ENCODE measurements at places on chromosomes 4 and X.

DNA sequence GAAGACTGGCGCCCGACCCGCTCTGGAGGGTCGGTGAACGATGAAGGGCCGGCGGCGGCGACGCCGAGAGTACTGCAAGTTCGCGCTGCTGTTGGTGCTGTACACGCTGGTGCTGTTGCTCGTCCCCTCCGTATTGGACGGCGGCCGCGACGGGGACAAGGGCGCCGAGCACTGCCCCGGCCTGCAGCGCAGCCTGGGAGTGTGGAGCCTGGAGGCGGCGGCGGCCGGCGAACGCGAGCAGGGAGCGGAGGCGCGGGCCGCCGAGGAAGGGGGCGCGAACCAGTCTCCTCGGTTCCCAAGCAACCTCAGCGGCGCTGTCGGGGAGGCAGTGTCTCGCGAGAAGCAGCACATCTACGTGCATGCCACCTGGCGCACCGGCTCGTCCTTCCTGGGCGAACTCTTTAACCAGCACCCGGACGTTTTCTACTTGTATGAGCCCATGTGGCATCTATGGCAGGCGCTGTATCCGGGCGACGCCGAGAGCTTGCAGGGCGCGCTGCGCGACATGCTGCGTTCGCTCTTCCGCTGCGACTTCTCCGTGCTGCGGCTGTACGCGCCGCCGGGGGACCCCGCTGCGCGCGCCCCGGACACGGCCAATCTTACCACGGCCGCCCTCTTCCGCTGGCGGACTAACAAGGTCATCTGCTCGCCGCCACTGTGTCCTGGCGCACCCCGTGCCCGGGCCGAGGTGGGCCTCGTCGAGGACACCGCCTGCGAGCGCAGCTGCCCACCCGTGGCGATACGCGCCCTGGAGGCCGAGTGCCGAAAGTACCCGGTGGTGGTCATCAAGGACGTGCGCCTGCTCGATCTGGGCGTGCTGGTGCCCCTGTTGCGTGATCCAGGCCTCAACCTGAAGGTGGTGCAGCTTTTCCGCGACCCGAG is 568 bp downstream of the CHST7 start:
- peak; percentile 39 for DNase-seq

- DNase-seq: no peak
Observed at GRCh38 chr4:82398263-82398662, 24.5 kb upstream of the HNRNPD start.

DNA sequence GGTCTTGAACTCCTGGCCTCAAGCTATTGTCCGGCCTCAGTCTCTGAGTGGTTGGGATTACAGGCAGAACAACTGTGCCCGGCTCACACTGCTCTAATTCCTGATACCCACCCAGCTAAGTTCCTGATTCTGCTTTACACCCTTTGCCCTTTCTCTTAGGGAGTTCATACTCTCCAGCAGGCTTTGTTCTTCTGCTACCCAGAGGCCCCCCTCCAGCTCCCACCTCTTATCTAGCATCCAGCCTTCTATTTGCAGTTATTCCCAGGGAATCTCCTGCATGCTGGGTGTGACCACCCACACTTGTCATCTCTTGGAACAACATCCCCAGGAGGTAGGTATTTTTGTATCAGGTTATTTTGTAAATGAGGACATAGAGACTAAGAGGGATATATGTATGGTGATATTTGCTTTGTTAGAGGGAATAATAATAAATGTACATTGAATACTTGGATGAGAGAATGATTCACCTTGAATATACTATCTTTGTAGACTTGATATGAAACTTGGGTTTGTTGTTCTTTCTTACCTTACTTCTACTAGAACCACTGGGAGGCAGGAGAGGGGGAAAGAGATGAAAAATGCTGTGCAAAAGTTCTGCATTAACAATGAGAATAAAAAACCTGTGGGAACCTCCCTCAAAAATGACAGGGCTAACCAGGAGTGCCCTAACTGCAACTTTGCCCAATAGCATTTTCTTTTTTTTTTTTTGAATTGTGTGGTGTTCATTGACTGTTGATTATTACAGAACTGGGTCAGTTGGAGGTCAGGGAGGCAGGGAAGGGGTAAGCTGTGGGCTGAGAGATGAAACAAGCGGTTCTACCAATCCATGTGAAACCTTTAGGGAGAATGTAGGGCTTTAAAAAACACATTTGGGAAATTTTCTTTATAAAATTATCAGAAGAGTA is 157.4 kb downstream of the SPRY1 start:
- DNase-seq: peak; percentile 33

- no peak for DNase-seq
Observed at GRCh38 chr4:39062770-39063097, 702 bp downstream of the KLHL5 start.

DNA sequence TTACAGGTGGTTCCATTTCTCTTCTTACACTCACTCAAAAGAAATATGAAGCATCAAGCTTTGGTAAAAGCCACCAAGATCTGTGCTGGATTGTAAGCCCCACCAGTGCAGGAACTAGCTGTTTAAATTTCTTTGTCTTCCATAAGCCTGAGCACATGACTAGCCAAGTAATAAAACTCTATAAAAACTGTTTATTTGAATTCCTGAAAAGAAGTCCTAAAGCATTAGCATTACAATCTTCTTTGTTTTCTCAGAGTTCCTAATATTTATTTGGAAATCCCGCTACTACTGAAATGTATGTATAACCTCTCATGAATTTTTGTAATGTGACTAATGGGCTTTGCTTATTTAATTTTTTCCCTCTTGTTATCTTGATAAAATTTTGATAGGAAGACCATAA is 65.9 kb downstream of the IQCM start:
- DNase-seq: no peak

GRCh38 chr4:185566425-185566824 is 31.1 kb upstream of the PDLIM3 start:
- no peak for DNase-seq

GRCh38 chrX:12206413-12206812 is 68.1 kb downstream of the FRMPD4 start:
- DNase-seq: no peak

DNA sequence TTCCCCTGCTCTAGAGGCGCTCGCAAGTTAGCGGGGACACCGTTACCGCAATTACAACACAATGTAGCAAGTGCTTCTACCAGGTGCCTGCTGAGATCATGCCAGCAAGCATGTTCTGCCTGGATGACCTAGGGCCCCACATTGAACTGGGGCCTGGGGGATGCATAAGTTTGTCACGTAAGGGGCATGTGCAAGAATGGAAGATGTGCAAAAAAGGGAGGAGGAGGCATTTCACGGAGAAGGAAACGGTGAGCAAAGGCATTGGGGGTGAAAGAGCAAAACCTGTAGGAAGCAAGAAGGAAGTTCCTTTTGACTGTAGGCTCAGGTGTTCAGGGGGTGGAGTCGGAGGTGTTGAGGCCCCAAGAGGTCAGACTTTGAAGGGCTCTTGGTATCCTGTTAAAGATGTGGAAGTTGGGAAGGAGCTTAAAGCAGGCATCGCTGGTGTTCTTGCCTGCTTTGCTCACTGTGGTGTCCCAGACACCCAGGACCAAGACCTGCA is 602 bp upstream of the SCARB2 start:
- DNase-seq: no peak

DNA sequence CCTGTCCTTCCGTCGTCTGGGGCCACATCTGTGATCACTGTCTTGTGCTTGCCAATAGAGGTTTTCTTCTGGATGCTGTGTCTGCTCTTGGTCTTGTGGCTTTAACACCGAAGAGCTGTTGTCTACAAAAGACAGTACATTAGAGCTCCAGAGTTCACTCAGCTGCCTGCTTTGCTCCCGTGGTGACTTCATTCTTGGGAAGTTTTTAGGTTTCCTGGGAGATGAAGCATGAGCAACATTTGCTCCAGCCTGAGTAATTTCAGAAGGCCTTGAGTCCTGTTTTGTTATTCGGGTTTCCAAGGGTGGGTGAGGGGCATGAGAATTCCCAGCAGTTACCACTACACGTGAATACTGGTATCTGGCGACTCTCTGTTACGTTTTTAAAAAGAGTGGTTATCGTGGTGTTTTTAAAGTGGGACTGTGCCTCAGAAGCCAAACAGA is 189.2 kb downstream of the SHROOM3 start:
- DNase-seq: no peak

DNA sequence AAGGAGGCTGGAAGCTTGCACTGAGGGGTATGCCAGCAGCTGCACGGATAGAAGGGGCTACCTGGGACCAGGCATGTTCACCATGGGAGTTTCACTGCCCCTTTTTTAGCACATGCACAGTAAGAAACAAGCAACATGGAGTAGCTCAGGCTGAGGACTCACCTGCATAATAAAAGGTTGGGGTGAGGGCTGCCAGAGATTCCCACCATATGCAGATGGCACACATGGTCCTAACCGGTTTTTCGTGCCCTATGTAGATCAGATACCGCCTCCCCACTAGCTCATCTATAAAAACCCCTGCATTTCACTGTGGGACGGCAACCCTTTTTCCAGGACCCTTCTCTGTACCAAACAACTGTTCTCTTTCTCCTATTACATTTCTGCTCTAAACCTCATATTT is 97.0 kb upstream of the LANCL3 start:
- no peak for DNase-seq

- DNase-seq: peak; percentile 94
Observed at GRCh38 chr4:38319456-38320342, 344.3 kb upstream of the KLF3 start.

DNA sequence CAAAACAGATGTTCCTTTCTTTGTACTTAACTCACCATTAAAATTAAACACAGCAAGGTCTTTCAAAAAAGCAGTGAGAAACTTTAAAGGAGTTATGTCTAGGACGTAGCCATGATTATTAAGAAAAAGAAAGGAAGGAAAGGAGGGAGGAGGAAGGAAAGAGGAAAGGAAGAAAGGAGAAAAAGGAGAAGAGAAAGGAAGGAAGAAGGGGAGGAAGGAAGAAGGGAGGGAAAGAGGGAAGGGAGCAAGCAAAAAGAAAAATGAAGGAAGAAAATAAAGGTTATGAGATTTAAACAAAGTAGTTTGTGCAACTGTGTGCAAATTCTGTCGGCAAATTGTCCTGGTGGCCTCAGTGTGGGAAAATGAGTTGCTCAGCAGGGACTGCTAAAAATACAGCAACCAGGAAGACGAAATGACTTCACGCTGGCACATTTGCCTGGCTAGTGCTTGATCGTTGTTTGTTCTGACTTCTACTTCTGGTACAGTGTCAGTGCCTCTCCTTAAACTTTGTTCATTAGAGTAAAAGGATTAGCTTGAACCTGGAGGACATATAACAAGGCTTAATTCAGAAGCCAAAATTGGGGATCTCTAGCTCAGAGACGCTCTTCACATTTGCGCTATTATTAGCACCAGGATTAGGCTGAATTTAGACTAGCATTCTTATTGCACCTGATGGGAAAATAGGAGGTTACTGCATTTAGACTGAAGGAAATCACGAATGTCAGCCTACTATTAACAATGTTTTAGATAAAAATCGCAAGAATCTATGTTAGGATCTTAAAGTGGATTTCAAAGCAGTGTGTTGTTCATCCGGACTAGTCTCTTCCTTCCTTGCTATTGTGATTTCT is 81.2 kb downstream of the DCK start:
- DNase-seq: peak; percentile 16

- DNase-seq: no peak
Observed at GRCh38 chr4:1777822-1778641, 15.1 kb upstream of the FGFR3 start.

Measured in Kasumi-1 (cell line).